Tongue (tissue), 3 donors: ENCODE measurements at places on chromosomes 5 and 9.

GRCh38 chr9:23492126-23493002 is 333.7 kb downstream of the ELAVL2 start:
- DNase-seq: peak; percentile 71

DNA sequence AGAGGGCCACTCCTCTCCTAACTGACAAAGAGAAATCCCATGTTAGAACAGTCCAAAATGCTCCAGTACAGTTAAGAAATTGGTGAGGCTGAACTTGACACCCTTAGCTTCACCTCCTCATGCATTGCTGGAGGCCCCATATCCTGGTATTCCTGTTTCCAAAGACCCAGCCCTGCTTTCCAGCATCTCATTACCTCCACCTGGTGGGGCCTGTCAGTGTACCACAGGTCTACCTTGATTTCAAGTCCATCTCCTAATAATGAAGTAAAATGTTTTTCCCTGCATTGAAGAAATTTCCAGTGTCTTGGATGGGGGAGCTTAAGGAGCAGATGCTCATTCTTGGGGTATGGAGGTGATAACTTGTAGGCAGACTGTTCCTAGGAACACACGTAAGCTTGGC is 70.6 kb upstream of the S1PR3 start:
- no peak for DNase-seq

DNA sequence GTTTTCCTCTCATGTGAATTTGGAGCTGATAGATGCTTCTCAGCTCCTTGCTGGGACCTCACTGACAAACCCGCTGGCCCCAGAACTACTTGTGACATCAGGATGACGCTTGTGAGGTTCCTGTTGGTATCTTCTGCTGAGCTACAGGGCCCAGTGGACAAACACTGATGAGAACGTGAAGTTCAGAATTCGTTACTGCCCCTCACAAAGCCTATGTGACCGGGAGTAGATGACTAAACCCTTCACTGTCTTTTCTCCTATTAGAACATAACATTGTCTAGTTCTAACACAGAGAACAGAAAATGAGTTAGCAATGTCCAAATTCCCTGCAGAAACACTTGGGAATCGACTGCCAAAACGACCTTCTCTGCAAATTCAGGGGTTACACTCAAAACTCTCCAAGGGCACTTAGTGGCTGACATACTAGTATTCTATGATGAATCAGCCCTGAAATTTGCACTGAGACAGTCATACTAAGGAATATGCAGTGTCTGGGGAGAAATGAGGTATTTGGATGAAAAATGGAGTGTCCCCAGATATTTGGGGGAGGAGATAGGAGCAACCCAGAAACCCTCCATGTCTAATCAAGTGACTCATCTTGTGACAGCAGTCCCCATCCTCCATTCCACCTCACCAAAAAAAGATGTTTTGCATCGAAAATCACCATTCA is 143.2 kb upstream of the TRIM32 start:
- DNase-seq: no peak

DNA sequence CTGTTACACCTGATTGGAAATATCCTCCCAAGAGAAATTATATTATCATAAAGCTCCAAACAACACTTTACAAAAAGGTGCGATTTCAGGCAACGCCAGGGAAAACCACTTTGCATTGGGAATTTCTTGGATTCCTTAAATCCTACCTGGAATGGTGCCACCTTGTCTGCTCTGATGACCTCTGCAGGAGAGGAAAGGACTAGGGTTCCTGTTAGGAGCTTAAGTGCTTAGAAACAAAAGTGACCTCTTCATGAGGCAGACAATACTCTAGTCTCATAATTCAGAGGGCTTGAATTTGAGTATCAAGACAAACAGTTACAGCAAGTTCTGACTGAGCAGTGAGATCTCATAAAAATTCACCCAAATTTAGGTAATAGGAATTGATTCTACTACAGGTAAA is 33.9 kb upstream of the GLIS3 start:
- DNase-seq: no peak

GRCh38 chr5:155906046-155906445 is 420.9 kb upstream of the SGCD start:
- DNase-seq: no peak

DNA sequence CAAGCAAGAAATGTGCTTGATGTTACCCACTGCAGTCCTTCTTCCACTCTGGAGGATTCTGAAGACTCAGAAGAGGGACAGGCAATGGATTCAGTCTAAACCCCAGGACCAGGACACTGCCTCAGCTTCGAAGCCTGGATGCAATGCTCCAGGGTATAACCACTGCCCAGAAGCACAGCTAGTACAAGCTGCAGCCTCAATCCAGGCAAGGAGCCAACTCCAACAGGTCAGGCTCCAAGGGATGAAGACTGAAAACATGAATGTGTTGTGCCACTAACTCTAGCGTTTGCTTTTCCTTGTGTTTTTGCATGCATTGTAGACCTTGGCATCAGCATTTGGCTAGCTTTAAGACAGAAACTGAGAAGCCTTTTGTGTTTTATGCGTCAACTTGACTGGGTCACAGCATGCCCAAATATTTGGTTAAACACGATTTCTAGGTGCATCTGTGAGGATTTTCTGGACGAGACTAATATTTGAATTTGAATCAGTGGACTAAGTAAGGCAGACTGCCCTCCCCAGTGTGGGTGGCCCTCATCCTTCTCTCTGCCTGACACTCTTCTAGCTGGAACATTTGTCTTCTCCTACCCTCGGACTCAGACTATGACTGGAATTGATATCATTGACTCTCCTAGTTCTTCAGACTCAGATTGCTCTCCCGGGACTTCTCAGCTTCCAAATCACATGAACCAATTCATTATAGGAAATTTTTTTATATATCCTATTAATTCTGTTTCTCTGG is 20.5 kb upstream of the GPX3 start:
- DNase-seq: peak; percentile 50

DNA sequence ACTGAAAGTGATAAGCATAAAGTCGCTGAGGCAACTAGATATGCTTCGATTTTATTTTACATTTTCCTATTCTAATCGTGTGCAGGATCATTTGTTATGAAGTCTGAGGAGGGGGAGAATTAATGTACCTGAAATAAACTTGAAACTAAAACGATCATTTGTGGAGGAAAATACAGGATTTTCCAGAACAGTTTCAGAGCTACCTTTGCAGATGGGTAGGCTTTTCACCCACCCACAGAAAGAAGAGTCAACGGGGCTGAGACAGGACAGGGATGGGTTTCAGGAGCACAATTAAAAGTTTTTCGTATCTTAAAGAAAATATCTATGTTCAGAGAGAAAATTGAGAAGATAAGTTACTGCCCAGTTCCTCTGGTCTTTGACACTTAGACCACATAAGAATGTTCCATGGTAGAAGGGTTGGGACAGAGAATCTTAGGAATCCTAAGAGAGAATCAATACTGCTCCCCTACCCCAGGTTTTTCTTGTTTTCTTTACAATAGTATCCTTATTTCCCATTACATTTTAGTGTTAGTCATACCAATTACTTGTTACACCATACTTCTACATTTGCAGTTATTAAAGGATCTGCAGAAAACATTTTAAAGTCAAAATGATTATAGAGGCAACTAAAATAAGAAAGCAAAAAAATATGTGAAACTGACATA is 211.4 kb downstream of the DEPDC1B start:
- DNase-seq: no peak

DNA sequence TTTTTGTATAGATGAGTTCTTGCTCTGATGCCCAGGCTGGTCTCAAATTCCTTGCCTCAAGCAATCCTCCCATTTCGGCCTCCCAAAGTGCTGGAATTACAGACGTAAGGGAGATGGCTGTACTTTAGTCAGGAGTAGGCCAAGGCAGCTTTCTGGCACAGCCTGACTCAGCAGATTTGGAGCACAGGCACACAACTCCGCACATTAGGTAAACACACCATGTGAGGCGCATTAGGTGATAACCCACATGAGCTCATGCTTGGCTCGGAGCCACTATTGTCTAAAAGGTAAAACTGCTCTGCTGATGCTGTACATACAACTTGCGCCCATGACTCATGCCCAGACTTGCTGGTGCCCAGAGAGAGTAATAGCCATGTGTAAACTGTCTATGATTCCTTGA is 1157.9 kb downstream of the TAF11L14 start:
- no peak for DNase-seq

- DNase-seq: peak; percentile 78
These were observed 38.2 kb downstream of the CLINT1 start for GRCh38 chr5:157820593-157821252.

GRCh38 chr9:136697821-136698526 is 10.7 kb upstream of the AGPAT2 start:
- DNase-seq: no peak

DNA sequence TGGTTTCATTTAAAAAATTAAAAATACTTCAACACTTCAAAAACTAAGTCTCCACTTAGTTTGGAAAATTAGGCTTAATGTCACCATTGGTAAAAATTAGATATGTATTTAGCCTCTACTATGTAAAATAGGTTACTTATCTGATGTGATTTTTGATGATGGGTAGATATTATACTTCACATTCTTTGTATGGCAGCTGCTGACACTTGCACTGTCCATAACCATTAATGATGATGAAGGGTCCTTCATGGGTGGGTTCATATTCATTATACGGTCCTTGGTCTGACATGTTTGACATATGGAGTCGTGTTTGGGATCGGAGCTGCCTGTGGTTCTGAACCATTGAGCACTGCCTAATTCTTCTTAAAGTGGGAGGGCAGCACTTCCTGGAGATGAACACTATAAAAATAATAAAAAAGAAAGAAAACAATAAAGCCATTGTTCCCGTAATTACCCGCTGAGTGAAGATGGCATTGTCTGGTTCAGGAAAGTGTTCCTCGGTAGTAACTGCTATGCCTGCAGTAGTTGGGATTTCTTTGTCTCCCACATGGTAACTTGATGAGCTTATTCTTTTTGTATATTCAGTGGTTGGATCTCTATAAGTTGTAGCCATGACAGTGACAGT is 2.2 kb downstream of the LRRTM2 start:
- no peak for DNase-seq

DNA sequence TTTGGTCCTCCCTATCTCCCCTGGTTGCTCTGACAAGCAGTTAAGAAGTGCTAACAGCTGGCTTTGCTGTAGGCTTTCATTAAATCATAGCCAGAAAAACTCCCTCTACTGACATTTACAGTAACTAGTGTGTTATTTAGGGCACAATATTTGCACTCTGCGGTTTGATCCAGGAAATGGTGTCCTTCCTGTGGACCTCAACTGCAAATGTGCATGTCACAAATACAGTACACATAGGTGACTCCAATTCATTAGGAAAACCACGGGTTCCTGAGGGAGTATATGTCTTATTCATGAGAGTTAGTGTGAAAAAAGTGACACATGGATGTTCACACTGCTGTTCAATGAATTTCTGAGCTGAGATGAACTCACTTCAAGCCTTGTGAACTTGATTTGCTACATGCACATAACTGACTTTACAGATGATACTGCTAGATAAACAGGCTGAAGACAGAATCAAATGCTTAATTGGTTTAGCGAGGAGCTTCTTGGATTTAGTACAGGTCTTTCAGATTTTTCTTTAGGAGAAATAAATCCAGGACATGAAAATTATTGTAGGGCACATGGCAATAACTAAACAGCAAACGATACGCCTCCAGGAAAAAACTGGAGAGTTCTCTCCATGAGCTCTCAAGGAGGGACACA is 281.5 kb downstream of the EFNA5 start:
- DNase-seq: peak; percentile 84

DNA sequence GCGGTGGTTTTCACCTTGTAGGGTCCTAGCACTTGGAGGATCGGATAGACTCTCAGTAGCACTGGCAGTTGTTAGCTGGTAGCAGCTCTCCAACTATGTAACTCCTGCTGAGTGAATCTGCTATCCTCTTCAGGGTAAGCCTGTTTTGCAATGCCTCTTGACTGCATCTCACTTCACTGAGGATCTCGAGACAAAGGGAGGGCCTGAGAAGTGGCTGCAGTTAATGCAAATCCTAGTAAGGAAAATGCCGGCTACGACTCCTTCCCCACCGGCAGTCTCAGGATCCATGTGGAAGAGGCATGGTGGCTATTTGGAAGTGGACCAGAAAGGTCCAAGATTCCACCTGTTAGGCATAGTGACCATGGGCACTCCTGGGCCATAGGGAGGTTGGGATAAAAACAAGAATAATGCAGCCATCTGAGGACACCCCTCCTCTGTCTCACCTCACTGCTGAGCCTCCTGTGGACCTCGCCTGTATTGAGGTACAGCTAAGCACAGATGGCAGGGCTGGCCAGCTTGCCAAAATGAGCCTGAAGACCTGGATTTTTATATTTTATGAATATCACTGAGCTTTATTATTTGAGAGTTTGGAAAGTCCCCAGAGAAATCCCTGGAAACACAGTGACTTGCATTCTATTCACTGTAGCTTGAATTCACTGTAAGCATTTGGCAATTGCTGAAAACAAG is 146.0 kb downstream of the LIFR start:
- no peak for DNase-seq

DNA sequence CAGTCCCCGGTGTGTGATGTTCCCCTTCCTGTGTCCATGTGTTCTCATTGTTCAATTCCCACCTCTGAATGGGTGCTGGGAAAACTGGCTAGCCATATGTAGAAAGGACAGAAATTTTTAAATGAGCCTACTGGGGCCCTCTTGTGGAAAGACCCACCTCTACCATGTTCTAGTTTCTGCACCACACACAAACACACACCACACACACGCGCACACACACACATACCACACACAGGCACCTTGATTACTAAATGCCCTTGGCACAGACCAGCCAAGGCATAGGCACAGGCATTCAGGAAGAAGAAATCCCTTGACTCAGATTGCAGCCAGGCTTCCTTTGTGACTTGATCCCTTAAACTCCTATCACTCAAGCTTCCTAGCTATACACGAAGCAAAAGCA is 60.5 kb downstream of the SIL1 start:
- DNase-seq: no peak

DNA sequence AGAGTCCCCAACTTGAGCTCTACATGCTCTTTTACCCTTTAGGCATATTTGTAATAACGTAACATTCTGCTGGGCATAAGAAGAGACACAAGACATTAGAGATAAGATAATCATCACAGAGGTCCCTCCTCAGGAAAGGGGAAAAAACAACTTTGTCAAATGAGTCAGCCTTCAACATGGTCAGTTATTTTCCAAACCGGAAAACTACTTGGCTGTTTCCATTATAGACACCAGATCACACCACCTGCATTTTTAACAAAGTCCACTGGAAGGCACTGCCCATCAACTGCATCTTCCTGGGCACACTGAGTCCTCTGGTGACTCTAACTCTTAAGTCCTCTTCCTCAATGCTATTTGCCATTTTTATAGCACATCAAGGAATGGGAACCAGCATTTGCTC is 221.8 kb downstream of the FAM114A2 start:
- DNase-seq: no peak

GRCh38 chr5:5481206-5481605 is 58.7 kb downstream of the ICE1 start:
- DNase-seq: no peak

- no peak for DNase-seq
These were observed at the start of gene PDE6A for GRCh38 chr5:149944666-149945065. PDE6A (minus strand) TSS chr5:149944793; CDS start chr5:149944673, 120 bp downstream.
